Stimulated activated CD8-positive, alpha-beta memory T cell treated with anti-CD3 and anti-CD28 coated beads, Interleukin-4, amount 100 ng/mL, for 1 hour (primary cell): ENCODE measurements at places on chromosomes 2 and 18.

DNA sequence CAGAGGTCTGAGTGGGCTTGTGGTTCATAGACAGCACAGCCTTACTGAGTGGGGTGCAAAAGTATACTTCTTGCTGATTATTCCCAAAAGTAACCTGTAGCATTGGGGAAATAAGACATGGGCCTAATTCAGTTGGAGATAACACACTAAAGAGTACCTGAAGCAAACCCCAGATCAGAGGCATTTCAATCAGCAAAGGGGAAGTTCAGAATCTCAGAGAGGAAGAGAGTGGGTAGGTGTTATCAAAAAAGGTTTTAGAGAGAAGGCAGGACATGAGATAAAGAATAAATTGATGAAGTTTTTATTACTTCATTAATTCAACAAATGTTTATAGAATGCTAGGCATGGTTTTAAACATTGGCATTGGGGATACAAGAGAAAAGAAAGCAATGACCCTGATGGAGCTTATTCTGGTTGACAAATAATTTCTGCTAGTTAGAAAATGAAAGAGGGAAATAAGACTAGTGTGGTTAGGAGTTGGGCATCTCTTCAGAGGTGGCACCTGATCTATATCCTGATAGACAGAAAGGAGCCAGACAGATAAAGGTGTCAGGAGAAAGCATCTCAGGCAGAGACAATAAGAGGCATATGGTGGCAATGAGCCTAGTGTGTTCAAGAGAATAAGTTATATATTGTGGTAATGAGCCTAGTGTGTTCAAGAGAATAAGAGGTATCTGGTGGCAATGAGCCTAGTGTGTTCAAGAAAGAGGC, 153.8 kb upstream of the SETBP1 start:
- DNase-seq: no peak

GRCh38 chr2:222264791-222265320, 33.9 kb downstream of the PAX3 start:
- DNase-seq: no peak

DNA sequence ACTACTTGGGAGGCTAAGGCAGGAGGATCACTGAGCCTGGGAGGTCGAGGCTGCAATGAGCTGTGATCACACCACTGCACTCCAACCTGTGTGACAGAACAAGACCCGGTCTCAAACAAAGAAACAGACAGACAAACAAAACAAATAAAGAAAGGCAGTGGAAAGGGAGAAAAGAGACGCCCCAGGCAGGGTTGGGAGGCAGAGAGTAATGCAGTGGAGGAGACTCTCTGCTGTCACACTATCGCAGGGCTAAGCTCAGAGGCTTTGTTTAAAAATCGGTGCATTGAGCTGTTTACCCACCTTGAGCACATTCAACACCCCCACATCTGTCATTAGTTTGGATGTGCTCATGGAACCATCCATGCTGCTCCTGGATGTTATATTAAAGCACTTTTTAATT, 84.2 kb upstream of the RMP24 start:
- no peak for DNase-seq

GRCh38 chr2:208373460-208374089, 33.0 kb upstream of the PTH2R start:
- no peak for DNase-seq
